Large intestine (tissue), 12 donors: ENCODE measurements at places on chromosomes 13 and 19. TPM values are rescaled to one million over a fixed set of nuclear protein-coding genes. Genes with fewer than 3 reads are reported as not detected.

- no peaks in the 10 kb centered on the region for H3K36me3 ChIP-seq
- DNase-seq = no peak
- H3K27me3 ChIP-seq = peaks cover 4% of the 10 kb centered on the region
- H3K27ac ChIP-seq = no peak overlapping the region
- no peaks in the 10 kb centered on the region for H3K4me1 ChIP-seq
Observed at GRCh38 chr13:20340136-20340758, 108.1 kb upstream of the GJB6 start.

- no peak overlapping the region for H3K27ac ChIP-seq
- no peak overlapping the region for H3K4me3 ChIP-seq
- H3K36me3 ChIP-seq = no peaks in the 10 kb centered on the region
- no peak for DNase-seq
Observed at GRCh38 chr13:51191743-51192142, 30.5 kb upstream of the FAM124A start.

- no peak overlapping the region for H3K4me3 ChIP-seq
- no peak for DNase-seq
- H3K4me1 ChIP-seq = peaks cover 5% of the 10 kb centered on the region
- H3K27me3 ChIP-seq = peaks cover 9% of the 10 kb centered on the region
- no peak overlapping the region for H3K27ac ChIP-seq
Observed at GRCh38 chr19:50516964-50517703, 3.4 kb upstream of the ASPDH start.

DNA sequence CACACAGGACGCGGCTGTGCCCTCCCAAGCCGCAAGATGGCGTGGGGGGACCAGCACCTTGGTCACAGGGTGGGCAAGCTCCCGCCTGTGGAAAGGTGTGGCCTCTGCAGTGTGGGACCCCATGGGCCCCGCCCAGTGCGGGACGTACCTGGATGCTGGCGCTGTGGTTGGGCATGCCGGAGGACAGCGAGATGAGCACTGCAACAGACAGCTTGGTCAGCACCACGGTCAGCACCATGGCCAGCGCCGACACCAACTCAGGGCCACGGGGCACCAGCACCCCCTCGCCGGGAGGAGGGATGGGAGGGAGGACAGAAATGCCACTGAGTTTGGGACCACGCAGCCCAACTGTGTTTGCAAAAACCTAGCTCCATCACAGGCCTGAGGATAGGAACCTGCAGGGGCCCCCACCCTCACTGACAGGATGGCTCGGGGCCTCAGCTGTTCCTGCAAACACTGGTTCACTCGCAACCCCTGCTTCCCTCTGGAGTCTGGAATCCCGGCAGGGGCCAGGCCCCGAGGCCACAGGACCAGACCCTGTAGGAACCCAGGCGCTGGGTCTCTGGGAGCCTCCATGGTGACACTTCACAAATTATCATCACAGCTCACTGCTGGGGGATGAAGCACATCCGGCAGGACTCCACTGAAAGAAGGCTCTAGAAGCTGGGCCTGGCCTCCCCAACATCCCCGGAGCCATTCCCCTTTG is 27.1 kb downstream of the IZUMO4 start:
- H3K36me3 ChIP-seq = peaks cover 77% of the 10 kb centered on the region
- H3K4me3 ChIP-seq = no peak overlapping the region
- no peaks in the 10 kb centered on the region for H3K27me3 ChIP-seq
- H3K4me1 ChIP-seq = no peaks in the 10 kb centered on the region
- no peak for DNase-seq

GRCh38 chr19:2477732-2478191 is 1.8 kb downstream of the GADD45B start:
- H3K4me1 ChIP-seq = peaks cover 39% of the 10 kb centered on the region
- H3K36me3 ChIP-seq = no peaks in the 10 kb centered on the region
- H3K27ac ChIP-seq = no peak overlapping the region
- no peak for DNase-seq

DNA sequence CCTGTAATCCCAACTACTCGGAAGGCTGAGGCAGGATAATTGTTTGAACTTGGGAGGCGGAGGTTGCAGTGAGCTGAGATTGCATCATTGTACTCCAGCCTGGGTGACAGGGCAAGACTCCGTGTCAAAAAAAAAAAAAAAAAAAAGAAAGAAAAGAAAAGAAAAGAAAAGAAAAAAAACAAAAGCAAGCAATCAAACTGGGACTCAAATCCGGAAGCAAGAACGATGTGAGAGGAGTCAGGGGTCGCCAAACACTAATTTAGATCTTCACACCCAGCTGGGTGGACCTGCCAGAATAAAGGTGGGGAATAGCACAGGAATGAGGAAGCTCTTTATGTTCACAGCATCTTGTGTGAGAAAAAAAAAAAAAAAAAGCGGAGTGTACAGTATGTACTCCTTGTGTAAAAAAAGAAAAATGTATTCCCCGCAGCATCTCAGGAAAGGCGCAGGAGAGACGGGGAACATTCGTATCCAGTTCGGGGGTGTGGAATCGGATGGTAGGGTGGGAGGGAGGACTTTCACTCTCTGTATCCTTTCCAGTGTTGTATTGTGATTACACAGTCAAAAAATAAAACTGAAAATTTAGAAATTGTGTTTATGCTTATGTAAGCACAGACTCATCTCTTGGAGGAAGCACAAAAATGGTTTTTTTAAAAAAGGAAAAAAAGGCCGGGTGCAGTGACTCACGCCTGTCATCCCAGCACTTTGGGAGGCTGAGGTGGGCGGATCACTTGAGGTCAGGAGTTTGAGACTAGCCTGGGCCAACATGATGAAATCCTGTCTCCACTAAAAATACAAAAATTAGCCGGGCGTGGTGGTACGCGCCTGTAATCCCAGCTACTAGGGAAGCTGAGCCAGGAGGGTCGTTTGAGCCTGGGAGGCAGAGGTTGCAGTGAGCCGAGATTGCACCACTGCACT is 7.6 kb downstream of the DNAJB1 start:
- H3K4me1 ChIP-seq = peaks cover 25% of the 10 kb centered on the region
- H3K27me3 ChIP-seq = no peaks in the 10 kb centered on the region
- H3K36me3 ChIP-seq = peaks cover 25% of the 10 kb centered on the region
- no peak overlapping the region for H3K4me3 ChIP-seq
- H3K27ac ChIP-seq = no peak overlapping the region
- DNase-seq = peak; percentile 30

Gene PDE4C
- polyA plus RNA-seq = 1.2 TPM

Gene CAPN12
- polyA plus RNA-seq = 45.0 TPM

DNA sequence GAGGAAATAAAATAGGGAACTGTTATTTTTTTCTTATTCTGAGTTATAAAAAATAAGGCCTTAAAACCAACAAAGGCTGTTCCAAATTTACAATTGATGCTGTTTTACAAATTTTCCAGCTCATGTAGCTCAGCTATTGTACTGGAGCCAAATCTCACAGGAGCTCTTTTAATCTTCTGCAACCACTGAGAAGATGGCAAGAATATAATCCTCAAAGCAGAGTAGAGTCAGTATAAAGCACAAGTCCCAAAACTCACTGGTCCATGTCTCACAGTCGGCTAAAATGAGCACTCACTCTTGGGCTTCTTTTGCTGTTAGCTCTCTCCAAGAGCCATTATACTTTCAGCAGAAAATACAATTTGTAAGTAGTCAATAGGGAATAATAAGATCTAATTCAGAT is 1074.4 kb upstream of the PRR20A start:
- H3K27me3 ChIP-seq = no peaks in the 10 kb centered on the region
- no peak overlapping the region for H3K4me3 ChIP-seq
- DNase-seq = no peak
- no peak overlapping the region for H3K27ac ChIP-seq
- H3K4me1 ChIP-seq = no peaks in the 10 kb centered on the region

Gene IGFL1
- not detected for polyA plus RNA-seq

Gene DIS3
- 22.8 TPM for polyA plus RNA-seq
